ENCODE measurements at places on chromosomes 12 and 14. TPM values are rescaled to one million over a fixed set of nuclear protein-coding genes. Genes with fewer than 3 reads are reported as not detected.

DNA sequence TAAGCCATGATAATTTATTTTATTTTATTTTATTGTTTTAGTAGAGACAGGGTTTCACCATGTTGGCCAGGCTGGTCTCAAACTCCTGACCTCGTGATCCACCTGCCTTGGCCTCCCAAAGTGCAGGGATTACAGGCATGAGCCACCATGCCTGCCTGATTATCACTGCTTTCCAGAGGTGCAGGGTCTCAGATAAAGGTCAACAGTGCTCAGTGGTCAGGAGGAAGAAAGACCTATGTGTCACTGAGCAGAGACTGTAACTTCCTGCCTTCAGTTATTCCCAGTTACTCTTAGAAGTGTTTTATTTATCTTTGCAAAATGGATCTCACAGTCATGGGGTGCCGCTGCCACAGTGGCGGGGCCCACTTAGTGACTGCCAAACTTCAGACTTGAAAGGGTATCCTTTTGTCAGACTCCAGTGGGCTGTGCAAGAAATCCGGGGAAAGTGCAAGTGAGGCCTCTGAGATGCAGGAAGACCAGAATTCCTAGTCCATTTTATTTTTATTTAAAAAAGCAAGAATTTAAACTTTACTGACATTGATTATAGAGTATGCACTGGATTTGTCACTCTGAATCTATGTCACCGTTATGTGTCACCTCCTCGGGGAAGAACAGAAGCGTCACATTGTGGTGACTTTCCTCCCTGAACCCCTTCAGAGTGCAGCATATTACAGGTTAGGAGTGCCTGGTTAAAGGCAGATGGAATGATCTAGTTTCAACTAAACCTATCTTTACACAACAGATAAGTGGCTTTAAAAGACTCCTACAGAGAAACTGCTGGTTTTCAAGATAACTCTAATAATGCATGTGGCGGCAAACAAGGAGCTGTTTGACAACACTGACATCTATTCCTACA, 59.1 kb upstream of the BICD1 start:
- DNase-seq: no peak

Gene ATG101
- 71.3 TPM for total RNA-seq

DNA sequence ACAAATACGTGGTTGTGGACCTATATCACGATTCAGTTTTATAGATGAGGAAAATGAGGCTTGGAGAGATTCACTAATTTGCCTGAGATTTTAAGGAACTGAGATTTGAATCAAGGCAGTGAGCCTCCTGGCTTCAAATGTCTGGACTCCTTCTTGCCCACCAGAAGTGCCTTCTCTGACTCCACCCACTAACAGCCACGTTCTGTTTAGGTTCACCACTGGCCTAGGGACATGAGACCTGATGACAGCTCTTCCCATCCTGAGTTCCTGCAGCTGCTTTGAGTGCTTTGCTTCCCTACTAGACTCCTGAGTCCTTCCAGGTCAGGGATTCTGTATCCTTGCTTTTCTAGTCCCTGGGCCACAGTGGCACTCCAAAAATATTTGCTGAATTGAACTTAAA, 57.1 kb downstream of the PLBD1 start:
- DNase-seq: no peak

Gene SLC8A3
- not detected for total RNA-seq

Gene TPPP2
- not detected for total RNA-seq

- no peak for DNase-seq
Observed at GRCh38 chr12:101407049-101407435, 530 bp downstream of the ARL1 start.

DNA sequence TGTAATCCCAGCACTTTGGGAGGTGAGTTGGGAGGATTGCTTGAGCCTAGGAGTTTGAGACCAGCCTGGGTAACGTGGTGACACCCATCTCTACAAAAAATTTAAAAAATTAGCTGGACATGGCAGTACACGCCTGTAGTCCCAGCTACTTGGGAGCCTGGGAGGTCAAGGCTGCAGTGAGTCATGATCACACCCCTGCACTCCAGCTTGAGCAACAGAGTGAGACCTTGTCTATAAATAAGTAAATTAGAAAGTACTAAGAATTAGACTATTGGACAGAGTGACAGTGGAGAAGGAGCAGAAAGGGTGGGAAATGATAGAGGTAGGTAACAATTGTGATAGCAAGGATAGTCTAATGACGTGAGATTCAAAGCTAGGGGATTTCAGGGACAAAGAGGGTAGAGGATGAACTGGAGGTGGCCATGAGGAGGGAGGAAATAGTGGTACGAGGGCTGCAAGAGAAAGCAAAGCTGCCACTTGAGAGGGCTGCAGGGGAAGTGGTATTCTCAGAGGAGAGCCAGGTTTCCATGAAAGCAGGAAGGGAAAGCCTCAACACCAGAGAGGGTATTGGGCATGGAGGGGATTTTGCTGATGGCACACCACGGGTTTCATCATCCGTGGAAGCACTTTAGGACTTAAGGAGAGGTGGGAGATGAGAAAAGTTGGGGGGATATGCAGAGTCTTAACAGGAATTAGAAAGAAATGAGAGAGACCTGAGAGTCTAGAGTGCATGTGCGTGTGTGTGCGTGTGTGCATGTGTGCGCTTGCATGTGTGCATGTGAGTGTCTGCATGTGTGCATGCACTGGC, 85.6 kb downstream of the SYNE2 start:
- peak; percentile 42 for DNase-seq

Measured in epithelial cell of proximal tubule (primary cell).